ENCODE measurements at places on chromosomes 7 and 10. TPM values are rescaled to one million over a fixed set of nuclear protein-coding genes. Genes with fewer than 3 reads are reported as not detected.

Gene SPDYE9
- total RNA-seq, result not detected

Gene TMEM139
- total RNA-seq, result 15.0 TPM

Gene FAM241B
- total RNA-seq, result 1.6 TPM

DNA sequence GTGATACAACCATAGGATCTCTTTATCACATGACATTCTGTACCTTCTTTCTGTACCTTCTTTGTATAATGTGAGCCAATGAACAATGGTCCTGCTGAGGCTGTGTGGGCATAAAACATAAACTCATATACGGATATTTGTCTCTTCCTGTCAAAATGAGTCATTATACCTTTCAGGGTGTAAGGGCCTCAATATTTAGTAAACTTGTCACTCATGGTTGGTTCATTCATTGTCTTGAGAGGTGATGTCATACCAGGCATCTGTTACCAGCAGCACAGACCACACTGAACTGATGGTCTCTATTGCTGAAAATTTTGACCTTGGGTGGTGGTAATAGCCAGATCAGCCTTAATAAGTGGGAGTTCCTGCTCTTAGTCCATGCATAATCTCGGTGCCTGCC is 287.6 kb upstream of the TPK1 start:
- H3K36me3 ChIP-seq, result no peaks in the 10 kb centered on the region
- H3K27ac ChIP-seq, result no peak overlapping the region
- no peaks in the 10 kb centered on the region for H3K4me1 ChIP-seq

Gene OPN4
- not detected for total RNA-seq

Gene SLC13A1
- not detected for total RNA-seq

Gene PRLHR
- total RNA-seq, result not detected

- no peak for DNase-seq
- H3K4me1 ChIP-seq, result no peaks in the 10 kb centered on the region
- H3K27me3 ChIP-seq, result no peaks in the 10 kb centered on the region
- no peak overlapping the region for H3K4me3 ChIP-seq
These were observed 23.5 kb downstream of the VCL start for GRCh38 chr10:74021248-74022055.

Gene COMMD3
- total RNA-seq, result 23.2 TPM

- H3K27ac ChIP-seq, result no peak overlapping the region
- DNase-seq, result no peak
- H3K4me1 ChIP-seq, result no peaks in the 10 kb centered on the region
- H3K4me3 ChIP-seq, result no peak overlapping the region
- no peaks in the 10 kb centered on the region for H3K36me3 ChIP-seq
These were observed 664.8 kb upstream of the SEMA3D start for GRCh38 chr7:85851571-85852193.

Gene MYH16
- total RNA-seq, result not detected

DNA sequence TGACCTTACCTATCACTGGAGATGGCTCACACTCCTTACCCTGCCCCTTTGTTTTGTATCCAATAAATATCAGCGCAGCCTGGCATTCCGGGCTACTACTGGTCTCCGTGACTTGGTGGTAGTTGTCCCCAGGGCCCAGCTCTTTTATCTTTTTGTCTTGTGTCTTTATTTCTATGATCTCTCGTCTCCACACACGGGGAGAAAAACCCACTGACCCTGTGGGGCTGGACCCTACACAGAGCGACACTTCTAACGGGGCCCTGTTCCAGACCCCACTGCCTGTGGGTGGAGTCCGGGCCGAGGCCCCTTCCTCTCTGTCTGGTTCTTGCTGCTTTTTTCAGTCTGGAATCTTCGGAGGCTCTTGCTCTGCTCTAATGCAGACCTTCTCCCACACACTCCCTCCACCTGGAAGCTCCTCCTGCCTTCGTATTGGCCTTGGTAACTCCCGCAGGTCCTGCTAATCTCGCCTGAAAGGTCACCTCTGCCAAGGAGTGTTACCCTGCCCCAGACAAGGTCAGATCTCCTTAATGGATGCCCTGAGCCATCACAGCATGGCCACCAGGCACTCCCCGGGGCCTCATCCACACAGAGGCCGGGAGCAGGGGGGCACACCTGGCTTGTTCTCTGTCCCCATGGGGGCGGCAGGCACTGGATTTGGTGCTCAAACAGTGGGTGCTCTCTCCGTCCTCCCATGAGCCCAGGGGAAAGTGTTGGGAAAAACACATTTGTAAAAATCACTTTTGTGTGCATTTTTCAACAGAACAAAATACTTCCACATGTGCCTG is 531.7 kb downstream of the PTPRN2 start:
- H3K27me3 ChIP-seq, result no peaks in the 10 kb centered on the region
- H3K36me3 ChIP-seq, result no peaks in the 10 kb centered on the region
- no peaks in the 10 kb centered on the region for H3K4me1 ChIP-seq
- H3K4me3 ChIP-seq, result no peak overlapping the region
- no peak overlapping the region for H3K27ac ChIP-seq

DNA sequence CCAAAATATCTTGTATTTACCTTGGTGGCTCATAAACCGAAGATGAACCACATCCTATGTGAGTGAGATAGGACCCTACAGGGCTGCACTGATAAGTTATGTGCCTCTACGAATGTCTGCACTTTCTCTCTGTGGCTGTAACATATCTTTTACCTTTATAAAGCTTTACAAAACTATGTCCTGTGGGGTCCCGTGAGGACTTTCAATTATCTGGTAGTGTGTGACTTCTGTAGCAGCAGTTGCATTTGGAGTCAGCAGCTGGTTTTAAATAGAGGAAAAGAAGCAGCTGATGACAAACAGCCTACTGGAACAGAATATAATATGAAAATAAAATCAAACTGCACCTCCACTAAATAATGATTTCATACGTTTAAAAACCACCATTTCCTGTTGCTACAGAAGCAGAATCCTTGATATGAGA is 222.4 kb upstream of the GNAI1 start:
- no peaks in the 10 kb centered on the region for H3K36me3 ChIP-seq
- H3K27me3 ChIP-seq, result no peaks in the 10 kb centered on the region
- no peak overlapping the region for H3K4me3 ChIP-seq
- H3K27ac ChIP-seq, result no peak overlapping the region
- no peak for DNase-seq

GRCh38 chr10:131859341-131860020 is 41.3 kb upstream of the PPP2R2D start:
- no peaks in the 10 kb centered on the region for H3K27me3 ChIP-seq
- no peaks in the 10 kb centered on the region for H3K4me1 ChIP-seq
- no peak overlapping the region for H3K4me3 ChIP-seq
- no peak overlapping the region for H3K27ac ChIP-seq

- no peaks in the 10 kb centered on the region for H3K36me3 ChIP-seq
- H3K4me3 ChIP-seq, result no peak overlapping the region
- DNase-seq, result no peak
- no peak overlapping the region for H3K27ac ChIP-seq
These were observed 100.0 kb downstream of the AUTS2 start for GRCh38 chr7:69698109-69698825.

DNA sequence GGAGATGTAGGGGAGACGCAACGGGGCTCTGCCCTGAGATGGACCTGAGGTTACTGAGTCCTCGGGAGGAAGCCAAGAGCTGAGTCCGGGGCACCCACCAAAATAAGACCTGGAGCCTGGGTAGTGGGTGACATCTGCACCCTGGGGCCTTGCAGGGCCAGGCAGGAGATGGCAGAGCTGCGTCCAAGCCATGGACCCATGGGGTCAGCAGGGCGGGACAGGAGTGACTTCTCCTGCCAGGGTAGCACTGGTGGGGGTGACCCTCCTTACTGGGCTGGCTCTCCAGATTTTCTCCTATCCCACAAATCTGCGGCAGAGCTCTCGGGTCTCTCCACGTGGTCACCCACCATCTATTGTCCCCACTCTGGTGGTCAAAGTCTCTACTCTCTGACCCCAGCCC is 2.1 kb downstream of the GHRHR start:
- no peak overlapping the region for H3K27ac ChIP-seq
- DNase-seq, result no peak
- H3K4me3 ChIP-seq, result no peak overlapping the region
- H3K27me3 ChIP-seq, result no peaks in the 10 kb centered on the region
- no peaks in the 10 kb centered on the region for H3K4me1 ChIP-seq
- no peaks in the 10 kb centered on the region for H3K36me3 ChIP-seq

- peaks cover 17% of the 10 kb centered on the region for H3K4me1 ChIP-seq
- no peaks in the 10 kb centered on the region for H3K27me3 ChIP-seq
- H3K4me3 ChIP-seq, result no peak overlapping the region
- no peaks in the 10 kb centered on the region for H3K36me3 ChIP-seq
- DNase-seq, result no peak
These were observed 11.1 kb downstream of the FAM53B start for GRCh38 chr10:124732931-124733570.

Gene ZNF239
- total RNA-seq, result 0.56 TPM

DNA sequence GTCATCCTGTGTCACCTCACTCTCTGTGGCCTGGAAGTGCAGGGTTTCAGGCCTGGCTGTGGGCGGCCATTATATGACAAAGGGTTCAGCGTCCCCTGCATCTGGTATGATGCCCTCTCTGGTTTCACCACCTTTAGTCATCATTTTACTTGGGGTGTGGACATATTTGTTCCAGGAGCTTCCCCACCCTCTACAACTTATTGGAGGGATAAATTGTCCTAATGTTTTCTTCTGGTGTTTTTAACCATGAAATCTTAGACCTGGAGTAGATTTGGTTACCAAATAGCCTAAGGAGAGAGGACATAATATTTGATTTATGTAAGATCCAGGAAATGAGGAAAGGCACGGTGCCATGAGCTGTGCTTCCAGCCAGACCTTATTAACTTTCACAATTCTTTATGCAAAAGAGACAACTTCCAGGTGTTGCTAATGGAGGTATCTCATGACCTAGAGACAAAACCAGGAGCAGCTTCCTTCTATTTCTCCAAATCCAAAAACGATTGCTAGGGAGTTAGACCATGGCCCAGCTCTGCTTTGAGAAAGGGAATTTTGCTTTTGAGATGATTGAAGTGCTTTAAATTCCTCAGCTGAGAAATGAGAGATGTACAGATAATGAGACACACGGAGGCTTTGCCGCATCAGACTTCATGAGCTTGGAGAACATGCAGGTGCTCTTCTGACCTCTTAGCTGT is 20.9 kb downstream of the WBP1L start:
- no peak overlapping the region for H3K27ac ChIP-seq
- peaks cover 27% of the 10 kb centered on the region for H3K4me1 ChIP-seq
- no peak for DNase-seq
- no peak overlapping the region for H3K4me3 ChIP-seq

Data from right lobe of liver (tissue), 6 donors.